Stomach (tissue), 19 donors: ENCODE measurements at places on chromosomes 13 and 19. TPM values are rescaled to one million over a fixed set of nuclear protein-coding genes. Genes with fewer than 3 reads are reported as not detected.

CYP4F8 gene
- total RNA-seq, result not detected

ZGLP1 gene
- total RNA-seq, result not detected

TUBB4A gene
- total RNA-seq, result not detected

DKKL1 gene
- total RNA-seq, result not detected

OR7A5 gene
- not detected for total RNA-seq

COX7A1 gene
- 21.0 TPM for total RNA-seq

CUL4A gene
- total RNA-seq, result 153 TPM

C19orf81 gene
- total RNA-seq, result not detected

TEX26 gene
- not detected for total RNA-seq

PRODH2 gene
- not detected for total RNA-seq

ZNF560 gene
- not detected for total RNA-seq

TTYH1 gene
- 2.3 TPM for total RNA-seq

IL4I1 gene
- 0.73 TPM for total RNA-seq

TYROBP gene
- 14.1 TPM for total RNA-seq

ZNF440 gene
- 16.8 TPM for total RNA-seq

GRCh38 chr13:114339857-114340534 is 25.7 kb downstream of the CHAMP1 start:
- DNase-seq, result peak; percentile 64

GRCh38 chr19:28929006-28929405 is 283.9 kb downstream of the UQCRFS1 start:
- DNase-seq, result no peak

- no peak for DNase-seq
Observed at GRCh38 chr13:106382534-106382933, 152.9 kb downstream of the EFNB2 start.

- DNase-seq, result no peak
Observed at GRCh38 chr13:108083056-108083455, 132.3 kb downstream of the LIG4 start.

GRCh38 chr19:47498561-47498960 is 14.5 kb upstream of the KPTN start:
- no peak for DNase-seq

- DNase-seq, result no peak
Observed at GRCh38 chr19:5623397-5624017, 624 bp downstream of the SAFB start.

- no peak for DNase-seq
Observed at GRCh38 chr13:82739881-82740280, 1142.4 kb downstream of the SLITRK1 start.

DNA sequence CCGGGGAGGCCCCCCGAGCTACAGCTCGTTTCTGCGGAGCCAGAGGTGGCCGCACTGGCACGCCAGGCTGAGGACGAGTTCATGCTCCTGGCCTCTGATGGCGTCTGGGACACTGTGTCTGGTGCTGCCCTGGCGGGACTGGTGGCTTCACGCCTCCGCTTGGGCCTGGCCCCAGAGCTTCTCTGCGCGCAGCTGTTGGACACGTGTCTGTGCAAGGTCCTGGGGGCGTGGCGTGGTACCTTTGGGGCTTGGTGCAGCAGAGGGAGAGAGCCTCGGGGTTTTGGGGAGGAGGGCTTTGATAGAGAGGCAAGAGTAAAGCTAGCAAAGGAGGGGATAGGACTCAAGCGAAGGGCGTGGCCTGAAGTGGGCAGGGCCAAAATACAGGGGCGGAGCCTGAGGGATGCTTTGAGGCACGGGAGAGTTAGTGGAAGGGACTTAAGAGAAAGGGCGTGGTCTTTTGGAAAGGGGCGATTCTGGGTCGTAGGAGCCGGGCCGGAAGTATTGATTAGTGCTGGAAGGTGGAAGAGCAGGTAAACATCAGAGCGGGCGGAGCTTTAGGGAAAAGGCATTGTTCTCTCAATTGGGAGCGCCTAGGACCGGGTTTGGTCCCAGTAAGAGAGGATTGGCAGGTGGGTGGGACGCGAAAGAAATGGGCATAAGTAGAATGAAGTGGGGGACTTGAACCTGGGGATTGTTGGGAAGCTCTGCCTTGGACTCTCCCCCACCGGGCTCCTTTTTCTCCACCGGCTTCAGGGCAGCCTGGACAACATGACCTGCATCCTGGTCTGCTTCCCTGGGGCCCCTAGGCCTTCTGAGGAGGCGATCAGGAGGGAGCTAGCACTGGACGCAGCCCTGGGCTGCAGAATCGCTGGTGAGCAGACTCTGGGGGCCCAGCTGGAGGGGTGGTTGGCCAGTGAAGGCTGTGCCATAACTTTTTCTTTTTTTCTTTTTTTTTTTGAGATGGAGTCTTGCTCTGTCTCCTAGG is 1.2 kb downstream of the PPM1N start:
- peak; percentile 74 for DNase-seq

DNA sequence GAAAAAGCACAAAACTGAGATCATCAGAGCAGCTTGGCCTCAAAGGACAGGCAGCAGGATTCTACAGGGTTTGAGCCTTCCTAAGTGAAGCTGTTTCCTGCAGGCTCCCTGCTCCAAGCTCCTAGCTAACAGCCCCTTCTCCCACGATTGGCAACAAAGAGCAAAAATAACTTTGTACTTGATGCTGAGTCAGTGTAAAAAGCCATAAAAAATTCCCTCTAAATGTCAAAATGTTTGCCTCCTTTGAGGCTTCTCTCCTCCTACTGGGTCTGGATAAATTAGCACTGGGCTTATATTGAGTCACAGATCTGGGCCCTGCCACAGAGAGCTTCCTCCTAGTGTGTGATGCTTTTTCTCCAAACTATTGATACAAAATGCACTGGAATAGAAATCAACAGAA is 153.3 kb downstream of the TNFRSF19 start:
- no peak for DNase-seq

DNA sequence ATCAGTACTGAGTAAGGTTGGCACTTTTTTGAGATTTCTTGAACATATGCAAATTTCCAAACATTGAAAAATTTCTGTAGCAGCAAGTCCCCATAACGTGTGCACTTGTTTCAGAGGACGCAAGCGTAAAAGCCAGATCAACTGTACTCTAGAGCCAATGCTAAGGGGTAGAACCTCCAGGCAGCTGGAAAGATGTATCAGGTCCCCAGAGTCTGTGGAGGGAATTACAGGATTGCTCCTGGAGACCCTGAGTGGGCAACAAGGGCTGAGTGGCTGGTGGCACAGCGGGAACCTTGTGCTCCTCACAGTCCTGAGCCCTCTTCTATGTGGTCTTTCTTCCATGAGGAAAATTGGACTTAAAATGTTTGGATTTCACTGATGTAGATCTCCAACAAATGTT is 53.9 kb upstream of the AMER2 start:
- no peak for DNase-seq

DNA sequence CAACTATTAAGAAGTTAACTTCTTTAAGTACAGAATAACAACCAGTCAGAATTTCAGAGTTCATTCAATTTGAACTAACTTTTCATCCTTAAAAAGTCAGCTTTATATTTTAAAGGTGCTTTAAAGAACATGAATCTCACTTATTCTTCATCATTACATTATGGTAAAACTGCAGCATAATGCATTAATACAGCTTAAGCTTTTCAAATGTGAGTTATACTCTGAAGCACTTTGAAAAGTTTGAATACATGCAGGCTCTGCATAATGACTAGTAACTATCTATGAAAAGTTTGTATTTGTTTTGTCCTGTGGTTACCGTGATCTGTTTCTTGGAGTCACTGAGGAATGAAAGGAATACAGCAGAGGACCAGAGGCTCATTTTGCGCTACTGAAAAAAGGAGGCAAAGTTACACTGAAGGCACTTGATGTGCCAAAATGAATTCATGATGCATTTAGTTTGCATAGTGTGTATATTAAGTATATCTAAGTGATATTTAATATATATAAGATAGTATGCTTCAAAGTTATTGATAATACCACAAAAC is 4.1 kb downstream of the PCDH17 start:
- no peak for DNase-seq

- no peak for DNase-seq
Observed at GRCh38 chr13:41496420-41497234, 39.3 kb downstream of the RGCC start.

DNA sequence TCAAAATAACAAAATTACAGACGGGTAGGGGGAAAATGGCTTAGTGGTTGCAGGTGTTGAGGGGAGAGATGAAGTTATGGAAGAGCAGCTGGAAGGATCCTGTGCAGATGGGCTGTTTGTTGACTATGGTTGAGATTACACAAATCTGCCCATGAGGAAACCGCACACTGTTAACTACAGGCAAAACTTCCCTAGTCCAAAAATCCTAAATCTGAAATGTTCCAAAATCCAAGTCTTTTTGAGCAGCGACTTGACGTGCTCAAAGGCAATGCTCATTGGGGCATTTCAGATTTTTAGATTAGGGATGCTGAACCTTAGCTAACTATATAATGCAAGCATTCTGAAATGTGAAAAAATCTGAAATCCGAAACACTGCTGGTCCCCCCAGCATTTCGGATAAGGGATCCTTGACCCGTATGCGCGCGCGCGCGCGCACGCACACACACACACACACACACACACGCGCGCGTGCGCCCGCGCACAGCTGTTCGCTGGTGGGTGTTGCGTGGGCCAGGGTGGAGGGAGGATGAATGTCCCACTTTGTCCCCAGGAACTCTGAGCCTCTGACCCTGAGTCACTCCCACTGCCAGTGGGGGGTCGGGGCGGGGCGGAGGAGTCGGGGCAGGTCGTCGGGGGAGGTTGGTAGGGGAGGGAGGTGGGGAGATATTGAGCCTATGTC is 6.8 kb downstream of the F2RL3 start:
- DNase-seq, result no peak

- no peak for DNase-seq
Observed at GRCh38 chr19:28706693-28707092, 506.3 kb downstream of the UQCRFS1 start.

GRCh38 chr13:46964789-46965527 is 68.1 kb upstream of the HTR2A start:
- DNase-seq, result no peak

DNA sequence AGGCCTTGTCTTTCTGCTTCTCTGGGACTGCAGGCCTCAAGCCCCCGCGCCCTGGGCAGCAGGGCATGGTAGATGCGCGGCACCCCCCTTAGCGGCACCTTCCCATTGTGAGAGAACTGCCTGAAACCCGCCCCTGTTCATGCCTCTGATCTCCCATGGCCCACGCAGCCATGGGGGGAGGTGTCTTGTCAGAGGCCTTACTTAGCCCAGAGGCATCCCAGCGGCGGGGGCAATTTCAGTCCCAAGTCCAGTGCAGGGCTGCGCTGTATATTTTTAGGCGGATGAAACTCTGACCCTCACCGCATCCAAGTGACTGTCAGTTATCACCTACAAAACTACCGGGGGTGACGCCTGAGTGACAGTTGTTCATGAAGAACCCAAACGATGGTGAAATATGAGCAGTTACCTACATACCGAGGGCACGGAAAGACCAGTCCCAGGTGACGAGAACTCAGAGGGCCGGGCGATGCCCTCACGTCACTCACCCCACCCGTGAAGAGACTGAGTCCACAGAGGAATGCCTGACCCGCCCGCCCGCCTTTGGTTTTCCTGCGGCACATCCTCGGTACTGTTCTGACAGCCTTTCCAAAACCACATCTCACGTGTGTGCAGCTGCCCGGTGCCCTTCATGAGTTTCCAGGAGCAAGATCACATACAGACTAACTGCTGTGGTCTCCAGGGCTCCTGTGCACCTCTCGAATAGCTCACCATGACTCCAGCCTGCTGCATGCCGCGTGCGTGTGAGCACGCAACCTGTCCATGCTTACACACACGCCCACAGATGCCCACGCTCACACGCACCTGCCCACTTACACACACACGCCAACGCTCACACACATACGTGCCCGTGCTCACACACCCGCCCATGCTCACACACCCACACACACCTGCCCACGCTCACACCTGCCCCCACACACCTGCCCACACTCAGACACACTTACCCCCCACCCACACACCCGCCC is 14.4 kb downstream of the IL17D start:
- DNase-seq, result no peak

DNA sequence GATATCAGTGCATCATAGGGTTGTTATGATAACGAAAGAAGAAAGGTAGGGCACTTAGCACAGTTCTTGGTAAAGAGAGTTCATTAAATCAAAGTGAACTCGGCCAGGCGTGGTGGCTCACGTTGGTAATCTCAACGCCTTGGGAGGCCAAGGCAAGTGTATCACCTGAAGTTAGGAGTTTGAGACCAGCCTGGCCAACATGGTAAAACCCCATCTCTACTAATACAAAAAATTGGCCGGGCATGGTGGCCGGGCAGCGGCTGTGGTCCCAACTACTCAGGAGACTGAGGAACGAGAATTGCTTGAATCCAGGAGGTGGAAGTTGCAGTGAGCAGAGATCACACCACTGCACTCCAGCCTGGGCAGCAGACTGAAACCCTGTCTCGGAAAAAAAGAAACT is 19.1 kb downstream of the PSPC1 start:
- DNase-seq, result no peak

DNA sequence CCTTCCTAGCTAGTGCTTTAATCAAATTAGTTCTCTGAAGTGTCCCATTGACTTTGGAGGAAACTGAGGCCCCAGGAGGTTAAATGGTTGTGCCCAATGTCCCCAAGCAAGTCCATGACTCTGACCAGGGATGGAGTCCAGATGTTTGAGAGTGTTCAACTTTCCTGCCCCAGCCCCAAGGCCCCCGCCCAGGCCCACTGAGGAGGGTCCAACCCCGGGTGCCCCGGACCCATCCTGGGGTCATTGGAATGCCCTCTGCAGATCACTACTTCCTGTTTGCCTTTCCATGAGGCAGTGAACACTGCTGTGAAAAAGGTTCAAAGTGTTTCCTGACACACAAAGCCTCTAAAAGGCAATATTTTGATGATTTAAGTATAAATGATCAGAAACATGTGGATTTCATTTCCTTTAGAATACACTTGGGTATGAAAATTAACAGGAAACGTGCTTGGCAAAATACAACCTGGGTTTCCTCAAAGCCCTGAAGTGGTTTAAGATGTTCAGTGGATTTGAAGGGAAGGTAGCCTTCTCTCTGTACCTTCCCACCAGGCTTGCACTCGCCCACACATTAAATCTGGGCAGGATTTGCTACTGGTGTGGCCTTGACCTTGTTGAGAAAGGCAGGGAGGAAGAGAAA is 335.7 kb downstream of the TSHZ3 start:
- DNase-seq, result no peak

GRCh38 chr19:47225746-47226425 is 5.1 kb downstream of the BBC3 start:
- DNase-seq, result peak; percentile 93

DNA sequence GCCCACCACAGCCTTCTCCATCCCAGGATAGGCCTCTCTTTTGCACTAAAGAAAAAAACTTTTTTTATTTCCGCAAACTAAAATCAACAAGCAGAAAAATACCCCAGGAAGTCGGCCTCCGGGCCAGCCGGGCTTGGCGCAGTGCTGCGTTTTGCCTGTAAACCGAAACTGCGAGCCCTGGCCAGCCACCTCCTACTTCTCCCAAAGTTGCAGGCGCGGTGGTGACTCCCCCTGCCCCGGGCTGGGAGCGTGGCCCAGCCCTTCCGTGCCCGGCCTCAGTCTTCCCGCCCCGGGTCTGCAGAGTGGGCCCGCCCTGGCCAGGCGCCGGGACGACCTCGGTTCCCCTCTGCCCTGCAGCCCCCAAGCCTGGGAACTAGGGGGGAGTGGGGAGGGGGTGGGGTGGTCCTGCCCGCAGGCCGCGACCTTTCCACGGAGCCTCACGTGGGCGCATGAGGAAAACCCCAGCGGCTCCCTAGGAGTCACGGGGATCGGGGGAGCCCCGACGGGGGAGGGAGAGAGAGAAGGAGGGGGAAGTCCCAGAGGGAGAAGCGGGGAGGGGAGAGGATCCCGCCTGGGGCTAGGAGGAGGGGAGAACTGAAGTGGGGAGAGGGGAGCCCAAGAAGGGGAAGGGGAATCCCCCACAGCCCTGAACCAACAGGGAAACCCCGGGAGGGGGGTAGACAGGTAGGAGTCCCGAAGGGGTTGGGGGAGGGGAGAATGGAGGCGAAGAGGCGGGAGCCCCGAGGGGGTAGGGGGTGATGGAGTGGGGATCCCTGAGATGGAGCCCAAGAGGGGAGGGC is 3.0 kb downstream of the GADD45B start:
- DNase-seq, result peak; percentile 91
